ENCODE measurements at places on chromosomes 13 and 19.
A peak's percentile ranks its signal among the peaks of the same experiment; 100 is the strongest.

GRCh38 chr13:42720113-42720857 lies 61.1 kb upstream of the FAM216B start:
- DNase-seq, result no peak

DNA sequence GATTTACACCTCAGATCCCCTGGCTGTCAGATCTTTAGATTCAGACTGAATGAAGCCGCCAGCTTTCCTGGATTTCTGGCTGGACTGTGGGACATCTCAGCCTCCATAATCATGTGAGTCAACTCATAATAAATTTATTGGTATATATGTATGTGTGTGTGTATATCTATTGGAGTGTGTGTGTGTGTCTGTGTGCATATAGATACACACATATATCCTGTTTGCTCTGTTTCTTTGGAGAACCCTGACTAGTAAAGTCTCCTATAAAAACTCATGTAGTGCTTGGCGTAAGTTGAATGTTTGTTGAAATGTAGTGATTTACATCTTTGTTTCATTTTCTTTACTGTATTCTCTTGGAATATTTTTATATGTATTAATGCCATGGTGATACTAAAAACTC lies 499.5 kb upstream of the KLF12 start:
- DNase-seq, result no peak

DNA sequence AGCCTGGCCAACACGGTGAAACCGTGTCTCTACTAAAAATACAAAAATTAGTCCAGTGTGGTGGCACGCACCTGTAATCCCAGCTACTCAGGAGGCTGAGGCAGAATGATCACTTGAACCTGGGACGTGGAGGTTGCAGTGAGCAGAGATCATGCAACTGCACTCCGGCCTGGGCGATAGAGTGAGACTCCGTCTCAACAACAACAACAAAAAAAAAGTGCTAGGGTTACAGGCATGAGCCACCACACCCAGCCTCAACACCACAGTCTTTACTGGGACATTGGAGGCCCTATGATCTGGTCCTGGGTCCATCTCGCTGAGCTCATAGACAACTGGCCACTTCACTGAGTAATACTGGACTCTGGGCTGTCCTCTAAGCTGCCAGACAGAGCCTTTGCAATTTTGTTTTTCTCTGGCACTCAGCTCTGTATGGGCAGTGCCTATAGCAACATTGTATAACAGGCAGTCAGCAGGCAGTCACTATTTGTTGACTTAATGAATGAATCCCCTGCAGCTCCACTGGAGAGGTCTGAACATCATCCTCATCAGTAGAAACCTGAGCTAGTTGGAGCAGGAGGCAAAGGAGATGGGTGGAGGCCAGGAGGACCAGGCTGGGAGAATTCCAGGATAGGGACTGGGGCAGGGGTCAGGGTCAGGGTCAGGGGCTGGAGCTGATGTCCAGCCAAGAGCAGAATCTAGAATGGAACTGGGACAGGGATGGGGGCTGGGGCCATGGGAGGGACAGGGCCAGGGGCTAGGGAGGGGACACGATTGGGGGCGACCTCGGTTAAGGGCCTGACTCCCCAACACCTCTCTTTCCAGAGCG lies 8.1 kb downstream of the BLOC1S3 start:
- DNase-seq, result no peak

- DNase-seq, result peak; percentile 38
Observed at GRCh38 chr13:98997738-98998641, 20.1 kb upstream of the DOCK9 start.

Measured in tongue (tissue), 3 donors.